ENCODE measurements at places on chromosomes 11 and 22. TPM values are rescaled to one million over a fixed set of nuclear protein-coding genes. Genes with fewer than 3 reads are reported as not detected.

SEC14L6 gene
- total RNA-seq: not detected

PRR33 gene
- 1.4 TPM for total RNA-seq

CENPM gene
- total RNA-seq: 0.64 TPM

PLAAT5 gene
- 0.52 TPM for total RNA-seq

OR51B6 gene
- not detected for total RNA-seq

TSPO gene
- 367 TPM for total RNA-seq

P4HA3 gene
- 0.42 TPM for total RNA-seq

HSPB2 gene
- total RNA-seq: 14.6 TPM

KIRREL3 gene
- total RNA-seq: 2.1 TPM

SLC22A9 gene
- total RNA-seq: not detected

PHF21B gene
- 1.9 TPM for total RNA-seq

FOLR3 gene
- total RNA-seq: not detected

GPHA2 gene
- total RNA-seq: not detected

APOA5 gene
- not detected for total RNA-seq

GGTLC2 gene
- total RNA-seq: not detected

KRTAP5-9 gene
- 0.29 TPM for total RNA-seq

CCDC157 gene
- total RNA-seq: 2.6 TPM

CAVIN3 gene
- total RNA-seq: 124 TPM

ZNF215 gene
- 0.13 TPM for total RNA-seq

KRTAP5-7 gene
- not detected for total RNA-seq

NCF4 gene
- not detected for total RNA-seq

MUC2 gene
- not detected for total RNA-seq

PANX2 gene
- 0.26 TPM for total RNA-seq

POU2AF3 gene
- total RNA-seq: not detected

TBC1D22A gene
- 15.9 TPM for total RNA-seq

RIBC2 gene
- total RNA-seq: not detected
